ENCODE measurements at places on chromosomes 1 and 21.

DNA sequence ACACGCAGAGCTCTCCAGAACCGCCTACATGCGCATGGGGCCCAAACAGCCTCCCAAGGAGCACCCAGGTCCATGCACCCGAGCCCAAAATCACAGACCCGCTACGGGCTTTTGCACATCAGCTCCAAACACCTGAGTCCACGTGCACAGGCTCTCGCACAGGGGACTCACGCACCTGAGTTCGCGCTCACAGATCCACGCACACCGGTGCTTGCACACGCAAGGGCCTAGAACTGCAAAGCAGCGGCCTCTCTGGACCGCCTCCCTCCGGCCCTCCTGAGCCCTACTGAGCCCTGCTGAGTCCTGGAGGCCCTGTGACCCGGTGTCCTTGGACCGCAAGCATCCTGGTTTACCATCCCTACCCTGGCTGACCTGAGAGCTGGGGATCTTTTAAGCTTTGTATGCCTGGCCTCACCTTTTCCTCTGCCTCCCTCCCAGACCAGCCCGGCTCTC, 8.3 kb downstream of the OLIG2 start:
- DNase-seq = no peak

DNA sequence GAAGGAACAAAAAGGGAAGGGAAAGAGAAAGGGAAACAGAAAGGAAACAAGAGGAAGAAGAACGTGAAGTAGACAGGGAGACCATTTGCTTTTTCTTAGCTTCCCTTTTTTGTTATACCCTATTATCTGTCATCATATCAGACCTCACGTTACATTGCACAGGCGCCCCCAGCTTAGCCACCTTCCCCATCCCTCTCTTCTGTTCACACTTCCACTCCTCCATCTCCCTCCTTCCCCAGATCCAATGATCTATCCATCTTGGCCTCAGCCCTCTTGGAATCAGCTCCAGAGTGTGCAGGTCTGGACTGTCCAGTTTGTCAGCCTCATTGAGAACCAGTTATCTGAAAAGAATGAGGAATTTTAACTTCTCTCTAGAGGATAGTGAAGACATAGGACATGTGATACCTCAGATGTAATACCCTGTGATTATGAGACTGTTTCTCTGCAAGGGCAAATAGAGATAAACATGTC, 101.1 kb upstream of the ERRFI1 start:
- DNase-seq = no peak

- DNase-seq = no peak
These were observed 54.4 kb upstream of the BCL10 start for GRCh38 chr1:85330711-85331290.

- no peak for DNase-seq
These were observed 24.4 kb downstream of the EFCAB7 start for GRCh38 chr1:63547621-63548294.

DNA sequence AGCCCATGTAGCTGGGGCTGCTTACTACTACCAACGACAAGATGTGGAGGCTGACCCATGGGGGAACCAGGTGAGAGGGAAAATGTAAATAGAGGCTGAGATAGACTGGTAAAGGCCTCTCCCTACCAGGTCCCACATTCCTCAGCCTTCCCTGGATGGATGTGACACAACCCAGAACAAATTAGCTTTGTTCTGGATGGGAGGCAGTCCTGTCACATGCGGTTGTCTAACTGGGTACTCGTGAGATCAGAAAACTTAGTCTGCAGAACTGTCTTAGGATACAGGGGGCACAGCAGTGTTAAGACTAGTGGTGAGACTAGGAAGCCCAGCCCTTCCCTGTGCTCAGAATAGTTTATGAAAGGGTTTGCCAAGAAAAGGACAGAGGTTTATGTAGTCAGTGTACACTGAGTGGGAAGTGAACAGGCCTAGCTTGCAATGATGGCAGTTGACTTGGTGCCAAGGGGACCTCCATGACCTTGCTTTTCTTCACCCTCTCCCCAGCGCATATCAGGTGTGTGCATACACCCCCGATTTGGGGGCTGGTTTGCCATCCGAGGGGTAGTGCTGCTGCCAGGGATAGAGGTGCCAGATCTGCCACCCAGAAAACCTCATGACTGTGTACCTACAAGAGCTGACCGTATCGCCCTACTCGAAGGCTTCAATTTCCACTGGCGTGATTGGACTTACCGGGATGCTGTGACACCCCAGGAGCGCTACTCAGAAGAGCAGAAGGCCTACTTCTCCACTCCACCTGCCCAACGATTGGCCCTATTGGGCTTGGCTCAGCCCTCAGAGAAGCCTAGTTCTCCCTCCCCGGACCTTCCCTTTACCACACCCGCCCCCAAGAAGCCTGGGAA, 8.4 kb downstream of the MMACHC start:
- peak; percentile 39 for DNase-seq

DNA sequence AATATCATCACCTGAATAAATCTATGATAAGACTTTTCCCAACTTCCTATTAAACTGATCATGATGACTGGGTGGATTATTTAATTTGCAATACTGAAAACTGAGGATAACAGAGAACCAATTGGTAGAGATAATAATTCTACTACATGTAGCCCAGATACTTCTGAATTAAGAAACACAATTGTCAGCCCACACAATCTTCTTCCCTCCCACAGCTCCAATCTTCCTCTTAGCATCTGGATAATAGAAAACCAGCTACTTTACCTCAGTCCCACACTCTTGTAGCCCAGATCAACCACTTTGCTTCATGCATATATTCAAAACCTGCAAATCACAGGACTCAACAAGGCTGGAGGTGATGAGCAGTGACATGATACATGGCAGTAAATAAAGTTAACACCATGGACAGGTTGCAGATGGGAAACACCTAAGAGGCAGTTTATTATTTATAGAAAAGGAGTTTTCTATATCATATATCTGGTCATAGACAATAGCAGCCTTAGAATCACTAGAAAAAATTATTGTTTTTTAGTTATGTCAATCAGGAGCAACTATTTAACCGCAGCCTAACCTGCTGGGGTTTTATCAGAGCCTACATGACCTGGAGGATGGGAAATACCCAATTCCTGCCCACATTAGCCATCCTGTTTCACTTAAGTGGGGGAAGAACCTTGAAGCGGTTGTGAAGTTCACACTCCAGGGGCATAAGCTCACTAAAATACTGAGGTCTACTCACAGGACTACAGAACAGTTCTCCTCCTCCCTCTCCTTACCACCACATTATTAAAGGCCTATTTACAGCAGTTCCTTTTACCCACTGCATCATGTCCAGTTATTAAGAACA, 16.7 kb downstream of the FRRS1 start:
- DNase-seq = no peak

DNA sequence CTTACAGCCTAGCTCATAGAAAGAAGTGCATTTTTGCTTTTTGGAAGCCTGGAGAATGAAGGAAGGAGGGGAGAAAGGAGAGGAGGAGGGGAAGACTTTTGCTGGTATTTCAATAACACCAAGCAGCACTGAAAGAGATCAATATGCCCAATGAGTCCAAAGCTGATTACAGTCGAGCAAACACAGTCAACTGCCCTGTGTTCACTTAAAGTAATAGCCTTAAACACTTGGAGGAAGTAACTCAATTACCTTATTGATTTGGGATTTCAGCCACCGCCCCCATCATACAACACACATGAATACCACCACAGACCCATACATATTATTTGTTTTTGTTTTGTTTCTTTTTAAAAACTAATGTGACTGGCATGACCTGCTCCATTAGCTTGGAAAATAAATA, 23.3 kb upstream of the RXRG start:
- DNase-seq = no peak

- peak; percentile 13 for DNase-seq
These were observed 219.1 kb upstream of the ZC3H12A start for GRCh38 chr1:37255136-37255795.

GRCh38 chr1:42152119-42152518, 1.1 kb upstream of the GUCA2B start:
- no peak for DNase-seq

DNA sequence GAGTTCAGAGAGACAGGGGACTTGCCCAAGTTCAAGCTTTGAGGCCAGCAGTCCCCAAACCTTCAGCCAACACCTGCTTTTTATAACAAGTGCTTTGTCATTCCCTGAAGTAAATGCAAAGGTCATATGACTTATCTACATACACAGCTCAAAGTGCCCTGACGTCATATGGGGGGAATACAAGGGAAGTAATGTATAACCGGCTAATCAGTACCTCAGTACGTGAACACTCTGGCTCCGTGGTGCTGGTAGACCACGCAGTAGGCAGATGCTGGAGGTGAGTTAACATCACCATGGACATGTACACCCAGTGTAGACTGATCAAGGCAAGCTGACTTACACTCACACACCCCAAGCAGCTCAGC, 60.0 kb downstream of the BACE2 start:
- no peak for DNase-seq

- DNase-seq = no peak
These were observed 75.7 kb downstream of the ARHGEF10L start for GRCh38 chr1:17615157-17615556.

- DNase-seq = peak; percentile 25
These were observed 54.9 kb downstream of the DMRTA2 start for GRCh38 chr1:50368179-50369007.

GRCh38 chr1:80988926-80989325, 811.8 kb upstream of the ADGRL2 start:
- DNase-seq = no peak

- DNase-seq = no peak
These were observed 116.1 kb upstream of the LMO4 start for GRCh38 chr1:87212431-87213134.

DNA sequence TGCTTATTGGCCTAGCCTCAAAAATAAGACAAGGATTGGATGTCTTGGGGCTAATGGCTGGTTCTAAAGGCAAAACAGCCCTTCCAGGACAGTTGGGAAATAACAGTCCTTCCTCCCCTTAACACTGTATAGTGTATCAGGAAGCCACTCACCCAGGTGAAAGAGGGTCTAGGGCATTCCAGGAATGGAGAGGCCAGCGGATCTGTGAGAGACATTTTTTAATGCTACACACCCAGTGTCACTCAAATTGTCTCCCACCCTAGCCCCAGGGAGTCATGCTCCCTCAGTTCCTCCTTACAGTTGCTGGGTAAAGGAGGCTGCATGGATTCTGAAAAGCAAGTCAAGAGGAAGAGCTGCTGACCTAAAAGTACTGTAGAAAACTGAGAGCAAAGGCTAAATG, 24.1 kb upstream of the EXO1 start:
- DNase-seq = no peak

- DNase-seq = peak; percentile 26
These were observed at the start of gene GSTM2 for GRCh38 chr1:109667452-109668122. GSTM2 (plus strand) TSS chr1:109668057; CDS start chr1:109668116, 59 bp downstream.

DNA sequence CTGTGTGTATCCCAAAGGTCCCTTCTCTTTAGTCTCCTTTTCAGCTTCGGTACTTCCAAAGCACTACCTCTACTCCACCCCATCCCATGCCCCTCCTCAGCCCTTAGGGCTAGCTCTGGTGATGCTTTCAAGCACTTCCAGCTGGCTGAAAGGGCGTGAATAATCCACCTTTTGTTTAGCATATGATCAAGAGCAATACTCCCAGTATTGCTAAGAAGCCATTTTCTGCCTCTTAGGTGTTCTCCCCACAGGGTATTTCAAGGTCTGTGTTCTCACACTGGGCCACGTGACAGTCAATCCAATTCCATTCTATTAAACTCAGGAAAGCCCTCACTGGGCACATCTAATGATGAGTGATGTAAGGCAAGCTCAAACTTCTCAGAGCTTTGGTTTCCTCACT, 298.5 kb upstream of the PROX1 start:
- no peak for DNase-seq

DNA sequence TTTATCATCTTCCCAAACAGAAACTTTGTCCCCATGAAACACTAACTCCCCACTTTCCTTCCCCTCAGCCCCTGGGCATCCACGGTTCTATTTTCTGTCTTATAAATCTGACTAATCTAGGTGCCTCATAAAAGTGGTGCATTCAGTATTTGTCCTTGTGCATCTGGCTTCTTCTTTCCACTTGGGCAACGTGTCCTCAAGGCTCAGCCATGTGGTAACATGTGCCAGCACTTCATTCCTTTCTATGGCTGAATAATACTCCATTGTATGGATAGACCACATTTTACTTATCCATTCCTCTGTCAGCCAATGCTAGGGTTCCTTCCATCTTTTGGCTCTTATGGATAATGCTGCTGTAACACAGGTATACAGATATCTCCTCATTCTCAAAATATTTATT, 305.0 kb upstream of the RUNX1 start:
- no peak for DNase-seq

DNA sequence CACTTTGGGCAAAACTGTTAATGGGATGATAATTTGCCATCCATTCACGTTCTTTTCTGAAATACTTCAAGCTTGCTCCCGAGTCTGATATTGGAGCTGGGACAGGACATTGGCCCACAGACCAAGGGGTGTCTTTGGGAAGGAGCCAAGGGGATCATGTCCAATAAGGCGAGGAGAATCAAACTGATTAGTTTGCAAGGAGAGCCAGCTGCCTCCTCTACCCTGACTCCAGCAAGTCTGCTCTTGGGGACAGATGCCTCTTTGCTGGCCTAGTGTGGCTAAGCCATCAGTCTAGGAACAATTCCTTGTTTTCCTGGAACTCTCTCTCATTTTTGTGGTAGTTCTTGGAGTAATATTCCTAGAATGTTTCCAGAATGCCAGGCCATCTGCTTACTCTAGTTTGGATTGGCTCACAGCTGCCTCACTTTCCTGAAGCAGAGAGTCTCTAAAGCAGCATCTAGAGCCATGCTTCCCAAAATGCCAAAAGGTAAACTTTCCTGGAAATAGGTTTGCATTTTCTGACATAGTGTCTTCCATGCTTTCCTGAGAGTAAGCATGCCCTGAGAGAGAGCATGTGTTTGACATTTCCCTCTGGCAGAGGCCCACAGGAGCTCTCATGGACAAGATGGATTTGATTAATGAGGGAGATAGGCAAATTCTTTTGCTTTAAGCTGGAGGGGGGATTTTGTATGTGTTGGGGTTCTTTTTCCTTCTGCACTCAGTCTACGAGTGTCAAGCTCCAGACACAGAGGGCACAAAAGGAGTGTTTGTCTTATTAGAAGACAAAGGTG, 145.6 kb downstream of the GDAP2 start:
- no peak for DNase-seq

GRCh38 chr1:36502616-36503015, 19.9 kb upstream of the CSF3R start:
- DNase-seq = no peak

DNA sequence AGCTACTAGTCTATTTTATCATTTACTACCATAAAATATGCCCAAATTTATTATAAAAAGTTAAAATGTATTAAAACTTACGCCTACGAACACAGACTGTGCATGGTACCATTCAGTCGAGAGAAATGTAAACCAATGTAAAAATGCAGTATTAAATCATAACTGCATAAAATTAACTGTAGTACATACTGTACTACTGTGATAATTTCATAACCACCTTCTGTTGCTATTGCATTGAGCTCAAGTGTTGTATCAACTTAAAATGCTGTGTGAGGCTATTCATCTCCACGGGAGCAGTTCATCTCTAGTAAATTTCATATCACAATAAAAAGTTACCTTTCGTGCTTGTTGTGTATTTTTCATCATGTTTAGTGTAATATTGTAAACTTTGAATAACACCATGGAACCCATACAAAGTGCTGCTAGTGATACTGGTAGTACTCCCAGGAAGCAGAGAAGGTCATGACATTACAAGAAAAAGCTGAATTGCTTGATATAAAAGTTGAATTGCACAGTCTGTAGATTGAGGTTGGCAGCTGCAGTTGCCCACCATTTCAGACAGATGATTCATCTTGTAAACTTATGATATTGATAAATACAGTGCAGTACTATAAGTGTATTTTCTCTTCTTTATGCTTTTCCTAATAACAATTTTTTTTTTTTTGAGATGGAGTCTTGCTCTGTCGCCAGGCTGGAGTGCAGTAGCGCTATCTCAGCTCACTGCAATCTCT, 19.0 kb upstream of the CENPF start:
- DNase-seq = no peak

Data from OCI-LY7 (cell line).